ENCODE measurements at places on chromosomes 5 and 9.

DNA sequence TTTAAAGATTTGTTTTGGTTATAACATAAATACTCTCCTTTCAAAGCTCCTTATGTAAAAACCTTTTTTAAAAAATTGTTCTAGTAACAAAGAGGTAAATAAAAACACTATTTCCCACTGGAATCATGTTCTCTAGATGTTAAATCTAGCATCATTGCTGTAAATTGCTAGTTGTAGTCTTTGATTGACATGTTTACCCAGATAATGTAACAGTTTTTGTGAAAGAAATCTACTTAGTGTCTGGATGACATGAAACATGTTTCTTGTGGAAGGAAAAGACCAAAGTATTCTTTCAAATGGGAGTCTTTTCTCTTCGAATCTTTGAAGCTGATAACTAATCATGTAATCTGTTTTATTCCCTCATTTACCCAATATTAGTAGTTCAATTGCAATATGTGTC, 1565.9 kb upstream of the WWC1 start:
- DNase-seq = no peak

DNA sequence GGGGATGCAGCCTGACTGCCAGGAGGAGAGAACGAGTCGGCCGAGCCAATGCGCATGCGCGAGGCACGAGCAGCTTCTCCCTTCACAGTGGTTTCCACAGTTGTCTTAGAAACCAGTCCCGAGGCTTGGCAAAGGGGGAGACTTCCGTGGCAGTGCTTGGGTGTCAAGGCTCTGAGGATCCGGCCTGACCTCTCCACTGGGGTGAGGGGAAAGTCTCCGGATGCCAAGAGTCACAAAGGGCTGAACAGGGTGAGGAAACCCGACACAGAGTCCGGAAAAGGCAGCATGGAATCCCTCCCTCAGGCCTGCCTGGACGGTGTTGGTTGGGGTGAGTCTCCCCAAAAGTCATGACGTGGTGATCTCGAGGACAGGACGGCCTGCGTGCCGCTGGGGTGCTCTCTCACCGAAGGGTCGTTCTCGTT, 475.5 kb downstream of the SPATA31A7 start:
- no peak for DNase-seq

- DNase-seq = no peak
These were observed 367.5 kb upstream of the ACTBL2 start for GRCh38 chr5:57850109-57850508.

- DNase-seq = no peak
These were observed 638 bp downstream of the DIRAS2 start for GRCh38 chr9:90641884-90642487.

- DNase-seq = no peak
These were observed 12.3 kb upstream of the STING1 start for GRCh38 chr5:139494832-139495231.

- DNase-seq = no peak
These were observed at the start of gene NFIB for GRCh38 chr9:14313951-14314423. Gene NFIB (minus strand): TSS chr9:14314141. CDS start chr9:14313511, 630 bp downstream.

DNA sequence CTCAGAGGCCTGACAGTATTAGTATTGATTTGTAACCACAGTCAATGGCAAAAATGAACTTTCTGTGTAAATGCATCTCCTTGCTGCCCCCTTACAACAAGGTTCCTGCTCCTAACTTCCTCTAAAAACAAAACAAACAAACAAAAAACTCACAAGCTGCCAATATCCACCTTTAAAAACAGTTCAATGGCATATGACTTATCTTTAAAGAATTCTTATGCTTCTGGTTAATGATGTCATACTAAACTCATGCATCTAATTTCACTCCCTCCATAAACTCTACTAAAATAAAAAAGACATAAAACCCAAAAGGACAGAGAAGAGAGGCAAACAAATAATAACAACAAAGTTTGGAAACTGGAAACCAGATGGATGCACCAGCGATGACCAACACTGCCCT, 9.0 kb upstream of the OR1N1 start:
- DNase-seq = no peak

DNA sequence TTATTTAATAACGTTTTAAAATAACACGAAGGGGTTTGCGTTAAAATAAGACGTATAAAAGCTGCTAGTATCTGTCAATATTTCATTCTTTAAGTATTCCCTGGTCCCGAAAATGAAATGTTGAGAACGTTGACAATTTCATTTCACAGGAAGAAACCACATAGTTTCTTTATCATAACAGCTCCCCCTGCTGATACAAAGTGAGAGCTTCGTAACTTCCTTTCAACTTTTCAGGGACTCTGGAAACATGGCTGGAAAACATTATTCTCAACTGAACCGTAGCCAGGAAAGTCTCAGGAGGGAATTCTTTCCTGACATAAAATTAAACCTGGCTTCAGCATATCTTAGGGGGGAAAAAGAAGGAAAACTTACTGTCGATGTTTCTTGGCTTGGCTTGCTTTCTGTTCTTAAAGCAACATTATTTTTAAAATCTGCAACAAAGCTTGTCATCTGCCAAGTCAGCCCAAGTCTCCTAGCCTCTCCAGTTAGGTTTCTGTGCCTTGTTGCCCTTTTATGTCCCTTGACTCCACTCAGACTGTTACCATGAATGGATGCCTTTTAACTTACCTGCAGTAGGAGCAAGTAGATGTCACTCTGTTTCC, 122.9 kb upstream of the DAB2 start:
- no peak for DNase-seq

DNA sequence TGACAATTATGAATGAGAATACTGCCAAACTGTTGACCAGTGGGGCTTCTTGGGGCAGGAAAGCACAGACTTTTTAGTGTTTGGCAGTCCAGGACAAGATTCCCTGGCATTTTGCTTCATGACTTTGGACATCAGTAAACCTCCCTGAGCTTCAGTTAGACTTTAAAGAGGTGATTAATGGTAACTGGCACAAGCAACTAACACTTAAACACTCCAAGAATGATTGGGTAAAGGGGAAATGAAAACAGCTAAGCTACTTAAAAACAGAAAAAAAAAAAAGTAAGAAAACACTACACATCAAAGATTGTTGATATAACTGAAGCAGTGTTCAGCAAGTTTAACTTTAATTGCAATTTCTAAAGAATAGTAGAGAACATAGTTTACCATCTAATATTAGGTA, 13.4 kb downstream of the PAIP1 start:
- DNase-seq = no peak

GRCh38 chr9:133880136-133880535, 112.0 kb downstream of the VAV2 start:
- DNase-seq = no peak

DNA sequence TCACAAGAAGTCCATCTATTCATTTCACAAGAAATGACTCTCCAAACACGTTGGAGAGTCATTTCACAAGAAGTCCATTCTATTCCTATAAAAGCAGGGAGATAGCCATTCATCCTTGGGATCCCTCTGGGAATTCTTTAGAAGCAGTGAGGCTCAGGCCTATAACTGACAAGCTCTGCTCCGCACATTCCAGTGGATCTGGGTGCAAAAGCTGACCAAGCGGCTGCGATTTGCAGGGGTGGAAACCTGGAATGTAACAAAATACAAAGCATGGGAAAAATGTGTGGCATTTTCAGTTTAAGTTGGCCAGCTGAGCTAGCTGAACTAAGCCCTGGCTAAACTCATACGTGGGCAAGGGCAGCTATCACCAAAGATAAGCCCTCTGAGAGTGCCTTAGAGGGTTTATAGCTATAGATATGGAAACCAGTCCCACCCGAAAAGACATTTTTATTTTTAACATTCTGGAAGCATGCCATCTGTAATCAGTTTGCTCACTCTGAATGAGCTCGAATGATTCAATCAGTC, 8.7 kb downstream of the TAS2R1 start:
- DNase-seq = no peak

- no peak for DNase-seq
These were observed 120.7 kb upstream of the LPAR1 start for GRCh38 chr9:111158999-111159398.

DNA sequence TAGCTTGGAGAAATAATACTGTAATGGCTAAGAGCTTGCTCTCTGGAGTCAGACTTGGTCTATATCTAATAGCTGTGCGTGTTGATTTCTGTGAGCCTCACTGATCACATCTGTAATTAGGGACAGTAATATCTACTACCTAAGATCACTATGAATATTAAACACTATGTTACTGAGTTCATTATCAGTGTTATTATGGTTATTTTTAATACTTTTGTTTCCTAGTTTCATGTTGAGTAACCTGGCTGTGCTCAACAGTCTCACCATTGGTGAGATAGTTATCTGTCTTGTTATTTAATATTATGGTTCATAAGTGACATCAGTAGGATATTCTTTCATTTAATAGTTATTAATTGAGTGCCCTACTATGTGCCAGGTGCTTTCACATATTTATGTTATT, 22.4 kb upstream of the CAVIN4 start:
- no peak for DNase-seq

DNA sequence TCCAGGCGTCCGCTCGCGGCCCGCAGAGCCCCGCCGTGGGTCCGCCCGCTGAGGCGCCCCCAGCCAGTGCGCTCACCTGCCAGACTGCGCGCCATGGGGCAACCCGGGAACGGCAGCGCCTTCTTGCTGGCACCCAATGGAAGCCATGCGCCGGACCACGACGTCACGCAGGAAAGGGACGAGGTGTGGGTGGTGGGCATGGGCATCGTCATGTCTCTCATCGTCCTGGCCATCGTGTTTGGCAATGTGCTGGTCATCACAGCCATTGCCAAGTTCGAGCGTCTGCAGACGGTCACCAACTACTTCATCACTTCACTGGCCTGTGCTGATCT, 294 bp downstream of the ADRB2 start:
- DNase-seq = no peak

DNA sequence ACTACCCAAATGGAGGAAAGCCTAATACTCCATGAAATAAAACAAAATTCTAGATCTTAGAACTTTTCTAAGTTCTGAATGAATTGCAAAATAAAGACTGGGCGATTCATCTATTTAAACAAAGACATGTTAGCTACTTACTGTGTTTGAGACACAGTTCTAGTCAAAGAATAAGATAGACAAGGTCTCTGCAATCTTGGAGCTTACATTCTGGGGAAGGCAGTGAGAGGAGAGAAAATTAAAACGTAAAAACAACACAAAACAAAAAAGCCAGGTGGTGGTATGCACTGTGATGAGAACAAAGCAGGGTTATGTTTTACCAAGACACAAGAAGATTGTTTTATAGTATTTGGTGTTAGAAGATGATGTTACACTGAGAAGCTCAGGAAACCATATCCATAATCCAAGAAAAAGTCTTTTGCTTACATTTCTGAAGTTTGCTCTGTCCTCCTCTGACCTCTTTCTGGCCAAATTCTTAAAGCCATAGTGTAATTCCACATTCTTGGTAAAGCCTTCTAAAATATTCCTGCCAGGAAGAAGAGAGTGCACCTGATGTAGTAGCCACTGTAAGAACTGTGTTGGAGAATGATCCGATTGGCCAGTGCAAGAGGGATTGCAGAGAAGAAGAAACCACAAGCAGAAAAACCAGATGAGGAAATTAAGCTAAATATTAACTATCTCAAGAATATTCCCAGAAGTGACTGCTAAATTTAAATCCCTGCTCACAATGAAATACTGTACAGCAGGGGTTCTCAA, 218.4 kb downstream of the PCSK1 start:
- no peak for DNase-seq

GRCh38 chr9:137367506-137368430, 55.2 kb downstream of the EXD3 start:
- no peak for DNase-seq

GRCh38 chr5:141382469-141383294, at the start of gene PCDHGA7:
Gene PCDHGA7 (plus strand): TSS chr5:141382742. CDS start chr5:141382900, 158 bp downstream.
- DNase-seq = no peak

DNA sequence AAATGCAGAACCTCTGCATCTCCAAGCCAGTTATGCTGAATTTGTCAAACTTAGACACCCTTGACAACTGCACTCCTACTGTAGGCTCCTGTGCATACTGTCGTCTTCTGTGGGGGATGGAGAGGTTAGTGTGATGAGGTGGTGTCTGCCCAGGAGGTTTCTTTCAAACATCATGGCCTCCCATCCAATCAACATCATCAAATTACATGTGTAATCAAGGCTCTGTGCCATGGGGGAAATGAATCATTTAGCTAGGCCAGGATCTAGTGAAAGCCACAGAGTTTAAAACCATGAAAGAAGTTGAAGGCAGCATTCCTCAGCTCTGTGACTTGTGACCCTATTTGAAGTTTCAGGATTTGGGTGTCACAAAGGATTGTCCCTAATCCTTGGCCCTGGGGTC, 240.6 kb downstream of the MARCHF11 start:
- DNase-seq = no peak

- no peak for DNase-seq
These were observed 179.7 kb downstream of the PIK3R1 start for GRCh38 chr5:68395302-68395701.

DNA sequence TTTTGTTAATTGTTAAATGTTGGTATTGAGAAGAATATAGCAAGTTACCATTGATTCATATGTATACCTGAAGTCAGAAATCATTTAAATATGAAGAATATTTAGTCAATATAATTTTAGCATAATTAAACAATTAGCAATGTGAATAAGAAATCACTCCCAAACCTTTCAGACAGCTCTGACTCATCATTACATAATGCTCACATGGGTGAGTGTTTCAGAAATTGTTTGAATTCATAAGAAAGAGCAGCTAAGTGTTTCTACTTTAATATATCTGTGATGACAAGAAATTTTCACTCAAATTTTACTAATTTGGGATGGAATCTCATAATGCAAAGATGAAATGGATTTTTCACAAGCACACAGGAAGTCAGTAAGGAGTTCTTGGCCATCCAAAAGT, 42.0 kb upstream of the CDC42SE2 start:
- no peak for DNase-seq

DNA sequence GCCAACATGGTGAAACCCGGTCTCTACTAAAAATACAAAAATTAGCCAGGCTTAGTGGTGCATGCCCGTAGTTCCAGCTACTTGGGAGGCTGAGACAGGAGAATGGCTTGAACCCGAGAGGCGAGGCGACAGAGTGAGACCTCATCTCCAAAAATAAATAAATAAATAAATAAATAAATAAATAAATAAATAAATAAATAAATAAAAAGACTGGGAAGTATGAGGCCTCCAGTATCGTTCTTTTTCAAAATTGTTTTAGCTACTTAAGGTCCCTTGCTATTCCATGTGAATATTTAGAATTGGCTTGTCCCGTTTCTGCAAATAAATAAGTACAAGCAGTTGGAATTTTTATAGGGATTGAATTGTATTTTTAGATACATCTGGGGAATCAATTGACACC, 3.0 kb upstream of the SETX start:
- no peak for DNase-seq

All from GM18507 (cell line).